ENCODE measurements at places on chromosomes 12 and 14. TPM values are rescaled to one million over a fixed set of nuclear protein-coding genes. Genes with fewer than 3 reads are reported as not detected.

SLC16A7 gene
- 10.8 TPM for total RNA-seq

PIANP gene
- 0.53 TPM for total RNA-seq

ZDHHC22 gene
- total RNA-seq: not detected

IRAK3 gene
- 7.0 TPM for total RNA-seq

ANAPC7 gene
- 32.8 TPM for total RNA-seq

PPP1R1A gene
- total RNA-seq: 30.0 TPM

CCER1 gene
- total RNA-seq: not detected

HRK gene
- 0.25 TPM for total RNA-seq

GZMB gene
- total RNA-seq: 2.4 TPM

KRT78 gene
- total RNA-seq: not detected

HOXC13 gene
- not detected for total RNA-seq

WNT1 gene
- total RNA-seq: not detected

FAIM2 gene
- total RNA-seq: 12.9 TPM

DNA sequence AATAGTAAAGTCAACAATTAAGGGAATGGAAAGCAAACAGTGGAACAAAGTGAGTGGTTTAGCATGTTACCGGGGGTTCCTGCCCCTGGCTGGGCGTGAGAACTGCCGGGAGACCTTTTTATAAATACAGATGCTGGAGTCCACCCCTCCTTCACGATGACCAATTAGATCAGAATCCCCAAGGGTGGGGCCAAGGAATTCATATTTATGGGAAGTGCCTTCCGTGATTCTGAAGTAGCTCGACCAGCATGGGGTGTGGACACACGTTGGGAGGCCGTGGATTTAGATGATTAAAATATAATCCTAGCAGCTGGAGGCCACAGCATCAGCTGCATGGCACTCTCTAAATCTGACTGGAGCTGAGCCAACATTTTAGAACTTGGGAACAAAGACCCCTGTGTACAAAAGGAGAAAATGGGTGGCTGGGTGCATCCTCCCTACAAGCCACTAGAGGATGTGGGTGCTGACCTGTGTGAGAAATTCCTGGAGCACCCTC, 87.9 kb downstream of the SRRM4 start:
- DNase-seq: no peak

GRCh38 chr14:63249092-63249491, 44.8 kb downstream of the RHOJ start:
- no peak for DNase-seq

- no peak for DNase-seq
These were observed 81.2 kb downstream of the COX16 start for GRCh38 chr14:70278281-70278680.

DNA sequence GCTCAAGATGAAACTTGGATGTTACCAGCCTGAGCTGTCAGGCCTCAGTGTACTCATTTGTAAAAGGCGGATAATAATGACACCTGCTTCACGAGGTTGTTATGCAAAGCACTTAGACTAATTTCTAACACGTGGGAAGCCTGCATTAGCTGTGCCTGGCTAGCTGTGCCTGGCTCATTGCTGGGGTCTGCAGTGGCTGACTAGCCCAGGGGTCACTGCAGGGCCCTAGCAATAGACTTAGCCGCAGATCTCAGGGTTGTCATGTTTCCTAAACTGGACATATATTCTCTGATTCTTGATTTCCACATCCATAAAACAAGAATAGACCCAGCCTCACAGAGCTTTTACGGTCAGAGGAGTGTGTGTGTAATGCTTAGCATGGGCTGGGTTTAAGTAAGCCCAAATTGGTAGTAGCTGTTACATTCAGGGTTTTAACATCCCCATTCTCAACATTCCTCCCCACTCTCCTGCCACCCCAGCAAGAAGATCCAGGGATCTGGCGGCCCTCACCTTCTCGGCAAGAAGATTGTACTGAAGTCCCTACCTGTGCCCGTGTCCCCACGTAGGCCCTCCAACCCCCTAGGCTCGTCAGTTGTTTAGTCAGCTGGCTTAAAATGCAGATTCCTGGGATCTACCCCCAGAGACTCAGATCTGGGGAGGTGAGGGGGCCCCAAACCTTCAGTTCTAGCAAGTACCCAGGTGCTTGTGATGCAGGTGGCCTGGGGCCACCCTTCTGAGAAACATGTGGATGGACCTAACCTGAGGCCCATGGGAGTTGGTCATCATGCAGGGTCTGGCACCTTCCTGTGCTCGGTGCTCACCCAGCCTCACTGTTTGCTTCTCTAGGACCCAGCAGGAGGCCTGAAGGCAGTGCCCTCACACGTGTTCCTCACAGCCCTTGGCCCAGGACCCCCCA, 8.6 kb downstream of the NR4A1 start:
- DNase-seq: peak; percentile 22

DNA sequence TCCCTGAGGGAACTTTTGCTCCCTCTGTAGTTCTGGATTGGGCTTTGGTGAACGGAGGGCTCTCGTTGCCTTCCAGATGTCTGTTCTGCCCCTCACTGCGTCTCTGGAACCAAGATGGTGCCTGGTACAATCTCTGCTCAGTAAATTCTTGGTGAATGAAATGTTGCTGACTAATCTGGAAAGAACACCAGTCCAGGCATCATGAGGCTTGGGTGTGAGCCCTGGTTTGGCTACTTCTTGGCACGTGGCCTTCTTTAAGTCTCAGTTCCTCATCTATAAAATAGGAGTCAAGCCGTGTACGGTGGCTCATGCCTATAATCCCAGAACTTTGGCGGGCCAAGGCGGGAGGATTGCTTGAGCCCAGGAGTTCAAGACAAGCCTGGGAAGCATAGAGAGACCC, 4.3 kb downstream of the HHIPL1 start:
- no peak for DNase-seq

DNA sequence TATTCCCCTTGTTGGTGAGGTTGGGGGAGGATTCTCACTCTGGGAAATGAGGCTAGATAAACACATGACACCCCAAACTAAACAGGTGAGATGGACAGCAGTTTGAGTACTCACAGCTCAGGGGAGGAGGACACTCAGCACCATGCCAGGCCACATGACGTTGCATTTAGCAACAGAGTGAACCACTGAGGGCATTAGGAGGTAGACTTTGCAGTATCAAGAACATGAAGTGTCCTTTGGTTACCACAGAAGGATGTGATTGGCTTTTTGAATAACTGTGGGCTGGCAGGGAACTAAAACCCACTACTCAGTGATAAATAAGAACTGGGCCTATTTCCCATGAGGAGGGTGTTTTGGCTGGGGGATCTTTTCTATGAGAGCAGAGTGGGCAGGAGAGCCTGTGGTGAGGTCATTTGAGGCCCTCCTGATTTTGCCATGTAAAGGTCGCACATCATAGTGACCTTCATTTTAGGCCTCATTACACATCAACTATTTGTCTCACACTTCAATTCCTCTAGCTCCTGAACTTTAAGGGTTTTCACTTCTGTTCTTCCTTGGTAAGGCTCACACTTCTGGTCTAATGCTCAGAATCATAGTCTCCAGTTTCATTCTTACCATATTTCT, 89.8 kb upstream of the PRKD1 start:
- no peak for DNase-seq

DNA sequence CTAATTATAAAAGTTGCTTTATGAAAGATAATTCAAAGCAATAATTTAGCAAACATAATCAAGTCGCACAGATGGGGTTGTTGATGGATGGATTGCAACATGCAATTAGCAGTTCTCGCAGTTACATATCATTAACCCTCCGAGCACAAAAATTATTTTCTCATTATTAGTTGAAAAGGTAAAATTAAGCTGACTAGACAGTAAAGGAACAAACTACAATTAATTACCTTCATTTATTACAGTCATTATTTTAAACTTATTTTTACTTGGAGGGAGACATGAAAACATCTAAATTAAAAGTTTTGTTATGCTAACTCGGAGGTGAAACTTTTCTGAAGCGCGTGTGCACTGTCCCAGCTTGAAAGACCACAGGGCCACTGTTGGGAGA, 146.9 kb downstream of the PHETA1 start:
- DNase-seq: no peak

GRCh38 chr12:67601126-67601525, 47.4 kb upstream of the DYRK2 start:
- no peak for DNase-seq

DNA sequence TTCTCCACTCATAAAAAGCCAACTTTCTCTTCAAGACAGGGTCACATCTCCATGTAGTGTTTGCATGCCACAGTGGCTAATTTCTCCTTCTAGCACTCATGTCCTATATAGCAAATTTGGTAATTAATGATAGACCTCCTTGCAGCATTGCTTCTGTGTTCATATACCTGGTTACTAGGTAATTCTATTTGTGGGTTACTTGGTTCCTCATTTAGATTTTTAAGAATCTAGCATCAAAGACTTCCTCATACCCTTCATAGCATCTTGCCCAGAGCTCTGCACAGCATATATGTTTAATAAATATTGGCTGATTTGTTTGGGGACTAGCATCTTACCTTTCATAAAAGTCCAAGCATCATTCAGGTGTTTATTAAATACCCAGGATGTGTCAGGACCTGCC, 152.1 kb downstream of the DUSP6 start:
- no peak for DNase-seq

GRCh38 chr14:68791902-68792677, 777 bp downstream of the ZFP36L1 start:
- DNase-seq: peak; percentile 60

DNA sequence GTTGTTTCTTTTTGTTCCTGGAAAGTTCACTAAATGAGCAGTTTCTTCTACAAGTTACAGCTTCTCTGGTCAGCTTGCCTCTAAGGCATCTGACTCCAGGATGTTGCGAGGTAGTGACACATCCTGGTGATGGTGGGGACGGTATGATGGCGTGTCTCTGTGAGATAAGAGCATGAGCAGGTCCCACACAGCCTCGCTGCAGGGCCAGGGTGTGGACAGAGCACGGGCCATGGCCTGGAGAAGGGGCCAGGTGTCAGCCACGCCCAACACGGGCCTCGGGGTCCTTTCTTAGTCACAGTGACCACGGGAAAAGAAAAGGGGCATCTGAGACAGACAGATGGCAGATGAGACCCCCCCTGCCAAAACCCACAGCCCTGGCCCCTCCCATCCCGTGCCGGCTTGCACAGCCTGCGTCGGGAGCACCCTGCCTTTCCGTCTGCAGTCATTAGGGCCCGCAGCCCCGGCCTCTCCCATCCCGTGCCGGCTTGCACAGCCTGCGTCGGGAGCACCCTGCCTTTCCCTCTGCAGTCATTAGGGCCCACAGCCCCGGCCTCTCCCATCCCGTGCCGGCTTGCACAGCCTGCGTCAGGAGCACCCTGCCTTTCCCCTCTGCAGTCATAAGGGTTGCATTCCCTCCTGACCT, 79.3 kb upstream of the DYNC1H1 start:
- DNase-seq: no peak

- DNase-seq: no peak
These were observed 465.2 kb downstream of the LRIG3 start for GRCh38 chr12:58455136-58455535.

- no peak for DNase-seq
These were observed 414.0 kb upstream of the ATP2B1 start for GRCh38 chr12:90122681-90123080.

GRCh38 chr14:33932576-33933345, 18.1 kb downstream of the EGLN3 start:
- DNase-seq: no peak

DNA sequence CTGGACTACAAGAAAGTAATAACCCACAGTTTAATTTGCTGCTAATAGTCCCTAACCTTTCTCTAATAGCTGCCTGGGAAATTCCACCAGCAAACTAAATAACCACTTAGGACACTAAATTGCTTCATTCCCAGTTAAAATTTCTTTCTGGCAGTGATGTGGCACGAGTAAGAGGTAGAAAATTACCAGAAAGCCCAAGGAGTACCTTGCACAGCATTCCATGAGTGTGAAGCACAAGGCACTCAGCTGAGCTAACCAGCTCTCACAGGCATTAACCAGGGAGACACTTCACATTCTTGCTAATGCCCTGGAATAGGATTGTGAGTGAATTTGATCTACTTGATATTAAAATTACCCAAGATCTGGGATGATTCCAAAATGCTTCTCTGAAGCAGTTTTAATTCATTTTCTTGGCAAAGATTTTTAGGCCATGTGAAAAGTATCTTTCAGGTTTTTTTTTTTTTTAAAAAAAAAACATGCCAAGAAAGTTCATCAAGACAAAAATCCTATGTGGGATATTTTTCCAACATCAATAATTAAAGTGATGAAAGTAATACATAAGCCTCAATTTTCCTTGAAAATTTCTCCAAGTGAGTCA, 29.5 kb downstream of the TSPAN8 start:
- DNase-seq: no peak

DNA sequence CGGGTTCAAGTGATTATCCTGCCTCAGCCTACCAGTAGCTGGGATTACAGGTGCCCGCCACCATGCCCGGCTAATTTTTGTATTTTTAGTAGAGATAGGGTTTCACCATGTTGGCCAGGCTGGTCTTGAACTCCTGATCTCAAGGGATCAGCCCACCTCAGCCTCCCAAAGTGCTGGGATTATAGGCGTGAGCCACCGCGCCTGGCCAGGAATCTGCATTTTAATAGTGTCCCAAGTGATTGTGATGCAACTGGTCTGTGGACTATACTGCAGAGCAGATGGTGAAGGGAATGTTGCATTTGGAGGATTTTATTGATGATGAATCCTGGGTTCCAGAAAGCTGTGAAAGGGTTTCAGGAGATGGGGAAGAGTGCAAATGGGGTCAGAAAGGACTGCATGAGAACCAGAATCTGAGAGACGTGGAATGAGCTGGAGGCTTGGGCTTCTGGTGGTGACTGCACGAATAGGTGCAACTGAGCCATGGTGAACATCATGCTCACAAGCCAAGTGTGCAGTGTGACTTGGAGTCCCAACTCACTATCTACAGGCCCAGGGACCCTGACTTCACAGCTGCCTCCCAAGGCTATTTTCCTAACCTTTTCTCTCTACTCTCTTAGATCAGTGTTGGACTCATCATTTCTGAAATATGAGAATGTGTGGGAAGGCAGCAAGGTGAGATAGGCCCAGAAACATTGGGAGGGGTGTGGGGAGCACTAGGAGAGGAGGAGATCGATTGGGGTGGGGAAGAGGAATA, 4.5 kb downstream of the RPS26 start:
- DNase-seq: no peak

- DNase-seq: no peak
These were observed 16.2 kb downstream of the SYNE3 start for GRCh38 chr14:95500201-95500681.

GRCh38 chr12:104263026-104263425, 40.5 kb upstream of the EID3 start:
- DNase-seq: no peak

DNA sequence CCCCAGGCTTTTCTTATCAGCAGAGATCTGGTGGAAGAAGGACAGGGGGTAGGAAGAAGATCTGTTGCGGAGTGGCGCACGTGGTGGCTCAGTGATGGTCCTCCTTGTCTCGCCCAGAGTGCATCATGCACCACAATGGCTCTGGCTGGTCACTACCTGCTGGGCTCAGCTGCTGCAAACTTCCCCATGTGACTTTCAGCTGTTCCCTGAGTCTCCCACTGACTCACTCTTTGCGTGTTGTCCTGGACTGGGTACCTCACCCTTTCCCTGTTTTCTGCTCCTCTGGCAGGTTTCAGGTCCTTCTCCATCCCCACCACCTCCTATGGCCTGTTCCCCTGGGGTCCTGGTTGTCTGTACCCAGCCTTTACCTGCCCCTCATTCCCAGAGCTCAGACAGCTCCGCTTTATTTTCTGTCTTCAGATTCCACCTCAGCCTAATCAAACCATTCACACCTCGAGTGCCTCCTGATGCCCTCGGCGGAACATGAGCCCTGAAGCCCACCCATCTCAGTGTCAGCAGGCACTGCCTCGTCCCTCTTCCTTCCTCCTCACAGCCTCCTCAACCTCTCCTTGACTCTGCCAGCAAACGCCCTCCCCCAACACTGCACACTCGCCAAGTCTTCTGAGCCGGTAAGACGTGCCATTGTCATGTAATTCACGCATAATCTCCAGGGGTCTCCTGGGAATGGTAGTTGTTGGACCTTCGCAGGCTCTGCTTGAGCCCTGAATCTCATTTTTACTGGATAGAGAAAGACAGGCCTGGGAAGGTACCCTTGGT, 1.8 kb downstream of the C1R start:
- no peak for DNase-seq
